Fibroblast of mammary gland (primary cell): ENCODE measurements at places on chromosomes 3 and 15.
A peak's percentile ranks its signal among the peaks of the same experiment; 100 is the strongest.

GRCh38 chr15:90154861-90155626, 46.1 kb upstream of the SEMA4B start:
- peak; percentile 76 for DNase-seq

- DNase-seq: no peak
Measured at GRCh38 chr3:195284842-195285241, 13.9 kb upstream of the XXYLT1 start.

DNA sequence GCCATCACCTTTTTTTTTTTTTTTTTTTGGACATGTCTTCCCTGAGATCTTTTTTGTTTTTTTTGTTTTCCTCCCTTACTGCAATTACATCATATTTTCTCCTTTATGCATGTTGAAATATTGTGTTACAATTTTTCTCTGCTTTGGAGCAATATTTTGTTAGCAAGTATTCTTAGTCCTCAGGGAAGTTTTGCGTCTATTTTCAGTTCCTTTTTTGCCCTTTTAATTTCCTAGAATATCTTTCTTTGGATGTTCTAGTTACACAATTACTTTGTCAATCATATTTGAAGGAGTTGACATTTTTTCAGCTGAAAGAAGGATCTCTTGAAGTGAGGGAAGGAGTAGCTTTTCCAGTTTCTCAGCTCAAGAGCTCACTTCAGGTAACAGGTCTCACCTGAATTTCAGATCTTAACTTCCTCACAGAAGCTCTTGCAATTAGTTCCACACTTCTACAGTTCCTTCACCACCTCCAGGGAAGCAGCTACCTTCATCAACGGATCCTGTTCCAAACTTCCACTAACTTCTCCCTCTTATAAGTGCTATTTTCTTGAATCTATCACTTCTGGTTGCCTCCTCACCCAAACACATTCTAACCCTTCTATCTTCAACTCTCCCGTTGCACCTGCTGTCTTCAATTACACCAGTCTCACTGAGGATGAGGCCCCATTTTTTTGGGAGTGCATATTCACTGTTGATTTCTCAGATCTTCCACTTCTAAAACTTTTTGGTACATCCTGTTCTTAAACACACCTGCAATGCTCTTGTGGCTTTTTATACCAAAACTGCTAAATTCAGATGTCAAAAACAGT, 57.8 kb upstream of the CPOX start:
- DNase-seq: no peak

GRCh38 chr3:187677604-187678003, 7.4 kb upstream of the SST start:
- peak; percentile 25 for DNase-seq

GRCh38 chr3:138366006-138366759, 17.8 kb downstream of the MRAS start:
- DNase-seq: no peak

DNA sequence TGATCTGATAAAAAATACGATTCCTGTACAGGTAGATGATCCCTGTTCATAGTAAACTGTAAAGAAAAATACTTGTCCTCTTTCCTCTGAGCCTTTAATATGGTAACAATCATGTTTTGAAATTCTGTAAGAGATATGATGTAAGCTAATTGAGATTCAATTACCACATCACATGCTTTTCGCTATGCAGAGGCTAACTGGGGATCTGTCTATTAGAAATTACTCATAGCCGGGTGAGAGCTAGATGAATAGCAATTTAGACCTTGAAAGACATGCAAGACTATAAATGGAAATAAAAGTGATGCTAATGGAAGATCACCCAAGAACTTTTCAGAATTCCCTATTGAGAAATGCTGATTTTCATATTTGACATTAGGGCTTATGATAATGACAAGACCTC, 579.9 kb upstream of the ZNF717 start:
- no peak for DNase-seq

DNA sequence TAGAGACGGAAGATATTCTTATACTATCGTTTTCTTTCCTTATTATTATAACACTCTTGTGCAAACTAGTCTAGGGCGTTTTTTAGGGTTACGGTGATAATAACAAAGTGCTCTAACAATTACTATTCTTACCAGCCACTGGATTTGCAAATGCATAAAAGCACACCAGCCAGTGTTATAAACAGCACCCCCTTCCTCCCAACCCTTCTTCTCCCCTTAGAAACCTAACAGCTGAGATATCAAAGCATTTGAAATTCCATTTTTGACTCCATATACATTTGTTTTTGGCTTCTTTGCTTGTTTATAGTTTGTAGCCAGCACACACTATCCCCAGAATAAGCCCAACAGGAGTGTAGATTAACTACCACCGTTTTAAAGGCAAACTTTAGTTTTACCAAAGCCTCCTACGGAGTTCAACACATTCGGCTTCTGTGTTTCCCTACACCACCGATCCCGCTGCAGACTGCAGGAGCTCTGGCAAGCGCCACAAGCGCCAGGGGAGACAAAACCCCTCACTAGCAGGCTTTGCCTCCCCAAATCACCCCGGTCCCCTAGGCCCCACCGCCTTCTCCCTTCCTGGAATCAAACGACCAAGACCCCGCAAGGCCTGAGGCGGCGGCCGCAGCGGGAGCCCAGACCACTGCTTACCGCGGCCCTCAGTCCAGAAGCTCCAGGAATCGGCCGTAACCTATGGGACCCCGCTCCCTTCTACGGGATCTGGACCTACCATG, 461 bp downstream of the COPB2 start:
- DNase-seq: no peak

- DNase-seq: peak; percentile 91
Measured at GRCh38 chr3:189563853-189564563, 67.2 kb upstream of the TP63 start.

GRCh38 chr3:87207460-87207859, 19.6 kb upstream of the CHMP2B start:
- DNase-seq: peak; percentile 57

- no peak for DNase-seq
Measured at GRCh38 chr15:47027322-47027946, 689.9 kb upstream of the SEMA6D start.

DNA sequence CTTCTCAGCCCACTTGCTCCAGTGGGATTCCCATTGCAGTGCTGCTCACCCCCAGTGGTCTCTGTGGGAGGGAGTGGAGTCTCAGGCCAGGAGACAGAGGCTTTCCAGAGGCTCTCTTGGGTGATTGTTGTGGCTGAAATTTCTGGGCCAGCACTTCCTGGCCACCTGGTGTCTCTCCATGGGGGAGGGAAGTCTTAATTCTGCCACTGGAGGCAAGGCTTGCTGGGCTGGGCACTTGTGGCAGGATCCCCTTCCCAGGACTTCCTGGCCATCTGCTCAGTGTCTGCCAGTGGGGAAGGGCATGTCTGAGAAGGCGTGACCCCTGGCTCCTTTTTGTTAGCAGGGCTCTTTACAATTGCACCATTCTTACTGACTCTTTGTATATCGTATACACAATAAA, 351.8 kb downstream of the GABRB3 start:
- no peak for DNase-seq

DNA sequence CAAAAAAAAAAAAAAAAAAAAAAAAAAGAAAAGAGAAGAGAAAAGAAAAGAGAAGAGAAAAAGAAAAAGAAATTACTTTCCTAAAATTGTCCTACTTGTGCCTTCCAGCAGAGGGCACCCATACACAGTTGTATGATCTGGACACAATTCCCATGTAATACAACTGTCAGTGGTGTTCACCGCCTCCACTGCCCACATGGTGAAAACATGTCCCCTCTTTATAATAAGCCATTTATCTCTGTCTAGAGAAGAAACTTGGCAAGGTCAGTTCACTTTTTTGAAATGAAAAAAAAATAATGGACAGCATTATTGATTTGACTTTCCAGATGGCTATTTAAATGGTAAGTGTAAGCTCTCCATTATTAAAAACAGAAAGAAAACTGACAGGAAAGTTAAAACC, 459.4 kb downstream of the GBE1 start:
- DNase-seq: peak; percentile 59

DNA sequence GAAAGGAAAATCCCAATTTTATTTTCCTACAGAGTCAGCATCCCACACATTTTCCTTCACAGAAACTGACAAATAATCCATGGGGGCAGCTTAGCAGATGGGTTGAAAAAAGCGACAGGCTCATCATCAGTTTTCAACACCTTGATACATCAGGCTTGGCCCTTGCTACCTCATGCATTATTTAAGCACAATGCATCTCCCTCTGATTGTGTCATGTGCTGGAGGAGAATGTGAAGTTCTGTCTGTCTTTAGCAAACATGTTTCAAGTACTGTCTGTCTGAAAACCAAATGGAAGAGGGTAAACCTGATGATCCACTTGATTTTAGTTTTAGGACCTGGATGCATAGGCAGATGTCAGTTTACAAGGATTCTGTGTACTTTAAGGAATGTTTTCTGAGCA, 128.6 kb upstream of the ADAMTS9 start:
- DNase-seq: no peak

GRCh38 chr15:42373274-42373673, 14.0 kb downstream of the CAPN3 start:
- DNase-seq: no peak

GRCh38 chr3:79414806-79415205, 353.0 kb downstream of the ROBO1 start:
- peak; percentile 80 for DNase-seq

- no peak for DNase-seq
Measured at GRCh38 chr3:12962292-12962691, 110.9 kb downstream of the IQSEC1 start.

DNA sequence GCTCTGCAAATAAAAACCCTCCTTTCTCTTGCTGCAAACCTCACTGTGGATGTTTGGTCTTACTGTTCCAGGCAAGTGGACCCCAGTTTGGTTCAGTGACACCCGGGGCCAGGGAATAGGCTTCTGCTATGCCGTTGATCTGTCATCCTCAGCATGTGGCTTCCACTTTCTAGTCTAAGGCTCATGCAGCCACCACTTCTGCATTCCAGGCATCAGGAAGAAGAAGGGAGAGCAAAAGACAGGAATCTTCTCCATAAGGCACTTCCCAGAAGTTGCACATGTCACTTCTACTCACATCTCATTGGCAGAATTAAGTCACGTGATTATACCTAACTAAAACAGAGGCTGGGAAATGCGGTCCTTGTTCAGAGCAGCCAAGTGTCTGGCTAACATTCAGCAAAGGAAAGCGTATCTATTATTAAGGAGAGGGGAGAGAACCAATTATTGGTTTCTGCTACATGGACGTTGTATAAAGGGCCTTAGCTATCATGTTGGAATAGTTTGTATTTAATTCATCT, 173.6 kb upstream of the PFN2 start:
- DNase-seq: no peak

DNA sequence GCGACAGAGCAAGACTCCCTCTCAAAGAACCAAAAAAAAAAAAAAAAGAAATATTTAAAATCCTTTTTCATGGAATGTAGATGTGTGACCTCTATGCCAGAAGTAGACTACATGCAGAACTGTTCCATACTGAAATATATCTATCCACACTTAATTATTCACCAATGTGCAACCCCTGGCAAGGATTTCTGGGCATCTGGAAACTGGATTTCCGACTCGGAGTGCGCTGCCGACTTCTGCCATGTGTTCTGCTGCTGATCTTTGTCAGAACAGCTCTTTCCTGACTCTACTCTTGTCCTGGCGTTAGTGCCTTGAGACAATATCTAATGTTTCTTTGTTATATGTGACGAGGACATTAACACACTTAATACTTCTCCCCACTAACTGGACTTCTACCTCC, 11.7 kb downstream of the LIPH start:
- DNase-seq: no peak

DNA sequence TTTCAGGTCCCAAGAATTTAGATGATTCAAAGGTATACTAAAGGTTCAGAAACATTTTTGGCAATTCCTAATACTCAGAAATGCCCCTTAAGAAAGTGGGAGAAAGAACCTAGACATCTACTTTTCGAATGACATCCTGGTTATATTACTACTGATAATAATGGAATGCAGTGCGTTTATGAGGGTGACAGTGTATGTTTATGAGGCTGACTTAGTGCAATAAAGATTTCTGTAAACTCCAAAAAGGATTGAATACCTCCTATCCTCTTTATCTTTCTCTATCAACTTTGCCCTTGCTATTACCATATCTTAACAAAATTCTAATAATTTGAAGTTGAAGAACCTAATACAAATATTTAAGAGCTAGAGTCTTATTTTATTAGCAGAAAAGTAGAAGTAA, 348.9 kb upstream of the EPHA6 start:
- DNase-seq: no peak

GRCh38 chr3:155158346-155159037, 78.4 kb downstream of the MME start:
- DNase-seq: no peak

DNA sequence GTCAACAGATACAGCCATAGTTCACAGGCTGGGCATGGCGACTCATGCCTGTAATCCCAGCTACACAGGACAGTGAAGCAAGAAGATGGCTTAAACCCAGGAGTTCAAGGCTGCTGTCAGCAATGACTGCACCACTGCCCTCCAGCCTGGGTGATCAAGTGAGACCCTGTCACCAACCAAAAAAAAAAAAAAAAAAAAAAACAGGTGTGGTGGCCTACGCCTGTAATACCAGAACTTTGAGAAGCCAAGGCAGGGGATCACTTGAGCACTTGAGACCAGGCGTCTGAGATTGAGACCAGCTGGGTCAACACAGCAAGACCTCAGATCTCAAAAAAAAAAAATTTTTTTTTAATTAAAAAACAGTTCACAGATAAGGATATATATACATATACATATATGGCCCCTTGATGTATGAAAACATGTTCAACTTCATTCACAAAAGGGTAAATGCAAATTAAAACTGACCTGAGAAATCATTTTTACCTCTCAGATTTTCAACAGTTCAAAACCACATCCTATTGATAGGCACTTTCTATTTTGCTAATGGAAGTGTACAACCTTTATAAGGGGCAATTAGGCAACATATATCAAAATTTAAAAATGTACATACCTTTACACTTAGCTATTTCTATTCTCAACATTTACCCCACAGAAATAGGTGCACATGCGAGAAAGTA, 51.1 kb downstream of the OSBPL10 start:
- no peak for DNase-seq

- DNase-seq: no peak
Measured at GRCh38 chr3:177483182-177483967, 286.1 kb upstream of the TBL1XR1 start.

DNA sequence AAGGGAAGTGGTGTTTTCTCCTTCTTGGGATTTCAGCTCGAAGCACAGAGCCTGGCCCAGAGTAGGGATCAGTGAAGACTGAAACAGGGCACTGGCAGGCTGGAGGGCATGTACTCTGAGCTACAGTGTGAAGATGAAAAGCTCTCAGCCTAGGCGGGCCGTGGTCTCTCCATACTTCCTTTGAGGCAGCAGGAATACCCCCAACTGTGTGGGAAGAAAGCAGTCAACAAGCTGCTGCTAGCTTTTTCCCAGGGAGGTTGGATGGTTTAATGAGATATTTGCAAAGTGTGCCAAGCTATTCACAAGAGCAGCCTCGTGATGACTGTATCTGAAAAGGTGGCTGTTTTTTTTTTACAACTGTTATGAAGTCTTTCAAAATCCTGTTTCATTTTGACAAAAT, 47.2 kb downstream of the NMNAT3 start:
- DNase-seq: no peak

DNA sequence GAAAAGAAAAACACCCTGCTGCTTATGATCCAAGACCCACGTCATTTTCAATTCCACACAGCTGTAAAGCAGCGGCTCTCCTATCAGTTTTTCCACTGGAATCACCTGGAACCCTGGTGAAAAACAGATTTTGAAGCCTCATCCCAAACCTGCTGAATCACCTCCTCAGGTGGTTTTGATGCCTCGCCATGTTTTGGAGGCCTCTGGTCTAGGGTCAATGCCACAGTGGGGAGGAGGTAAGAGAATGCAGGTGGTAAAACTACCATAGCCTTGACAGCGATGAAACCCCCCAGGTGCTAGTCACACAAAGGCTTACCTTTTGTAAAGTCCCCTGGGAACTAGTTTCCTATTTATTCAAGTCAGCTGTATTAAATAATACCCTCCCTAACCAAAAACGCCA, 24.8 kb downstream of the MYO1E start:
- no peak for DNase-seq
